ENCODE measurements at places on chromosomes 7 and 10.

DNA sequence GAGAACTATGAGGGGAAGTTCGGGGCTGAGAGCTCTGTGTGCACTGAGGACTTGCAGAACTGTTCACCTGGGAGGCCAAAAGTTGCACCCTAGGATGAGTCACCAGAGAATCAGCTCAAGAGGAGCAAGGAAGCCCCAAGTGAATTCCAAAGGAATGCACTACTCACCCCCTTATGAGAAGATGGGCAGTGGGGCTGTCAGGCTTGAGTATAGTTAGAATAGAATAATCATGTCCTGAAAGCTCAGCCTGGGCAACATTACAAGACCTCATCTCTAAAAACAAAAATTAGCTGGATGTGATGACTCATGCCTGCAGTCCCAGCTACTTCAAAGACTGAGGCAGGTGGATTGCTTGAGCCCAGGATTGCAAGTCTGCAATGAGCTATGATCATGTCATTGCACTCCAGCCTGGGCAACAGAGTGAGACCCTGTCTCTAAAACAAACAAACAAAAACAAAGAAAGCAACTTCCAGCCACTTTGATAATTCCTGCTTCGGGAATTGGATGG lies 30.0 kb downstream of the MAP3K8 start:
- no peak for DNase-seq

GRCh38 chr7:144256112-144256511 lies 8.5 kb downstream of the OR2A7 start:
- DNase-seq: no peak

GRCh38 chr10:91976317-91977051 lies 52.9 kb downstream of the BTAF1 start:
- no peak for DNase-seq

DNA sequence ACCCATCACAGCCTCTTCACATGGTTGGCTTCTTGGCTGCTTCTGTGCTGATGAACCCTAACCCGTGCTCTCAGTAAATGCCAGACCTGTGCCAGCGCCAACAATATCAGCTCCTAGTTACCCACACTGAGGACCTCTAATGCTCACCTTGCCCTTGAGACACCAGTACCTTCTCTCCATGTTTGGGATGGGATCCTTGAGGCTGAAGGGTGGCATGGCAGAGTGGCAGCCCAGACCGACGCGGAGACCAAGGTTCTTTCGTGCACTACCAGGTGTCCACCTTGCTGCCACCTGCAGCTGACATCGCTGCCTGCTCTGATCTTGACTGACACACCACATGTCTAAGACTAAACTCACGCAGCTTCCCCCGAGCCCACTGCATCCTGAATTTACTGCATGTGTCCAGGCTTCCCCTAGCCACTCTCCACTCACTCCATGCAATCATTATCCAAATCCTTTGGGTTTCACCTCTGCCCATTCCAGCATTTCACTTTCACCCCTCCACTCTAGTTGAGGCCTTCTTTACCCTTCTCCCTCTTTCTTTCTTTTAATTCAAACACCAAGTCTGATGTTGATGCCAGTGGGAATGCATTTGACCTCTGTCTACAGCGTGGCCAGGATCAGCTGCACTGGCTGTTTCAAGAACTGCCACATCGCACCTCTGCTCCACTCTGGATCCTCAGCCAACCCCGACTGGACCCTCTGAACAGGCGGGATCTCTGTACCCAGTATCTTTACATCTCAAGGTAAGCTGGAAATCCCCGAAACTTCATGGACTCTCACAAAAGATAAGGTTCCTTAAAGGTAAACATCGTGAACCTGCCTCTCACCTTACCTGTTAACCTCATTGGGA lies 294.9 kb downstream of the GLRX3 start:
- DNase-seq: no peak

Data from CD4-positive, alpha-beta T cell treated with Interferon gamma for 1 hour (primary cell).